ENCODE measurements at places on chromosomes 7 and 10.
A peak's percentile ranks its signal among the peaks of the same experiment; 100 is the strongest.

GRCh38 chr10:36188461-36188860, 546.4 kb upstream of the FZD8 start:
- no peak for DNase-seq

- DNase-seq, result no peak
These were observed 53.1 kb upstream of the COBL start for GRCh38 chr7:51369746-51370145.

DNA sequence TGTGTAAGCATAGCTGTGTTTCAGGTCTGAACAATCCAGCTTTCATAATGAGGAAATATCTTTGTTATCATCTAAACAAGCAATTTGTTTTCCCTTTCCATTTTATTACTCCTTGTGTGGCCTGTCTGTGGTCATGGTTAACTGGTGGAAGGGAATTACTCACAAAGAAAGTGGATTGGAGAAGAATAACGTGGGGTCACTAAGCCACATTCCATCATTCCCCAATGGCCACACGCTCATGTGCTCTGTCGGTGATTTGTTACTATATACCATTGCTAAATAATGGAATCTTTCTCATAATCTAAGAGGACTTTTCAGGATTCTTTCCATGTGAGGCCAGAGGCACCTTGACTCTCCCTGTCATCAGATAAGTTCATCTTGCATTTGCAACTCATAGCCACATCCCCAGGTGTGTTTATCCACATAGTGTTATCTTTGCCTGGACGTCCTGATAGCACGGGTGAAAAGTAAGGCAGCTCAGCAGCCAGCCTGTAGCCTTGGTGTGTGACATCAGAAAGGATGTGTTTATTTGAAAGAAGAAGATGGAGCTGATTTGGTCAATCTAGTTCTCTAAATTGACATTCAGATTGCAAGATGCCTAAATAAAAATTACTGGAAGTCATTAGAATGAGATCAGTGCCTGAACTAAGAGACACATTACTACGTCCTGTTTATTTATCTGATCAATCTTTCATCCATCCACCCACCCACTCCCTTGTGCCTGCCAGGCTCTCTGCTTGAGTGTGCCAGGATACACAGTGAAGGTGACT, 128.9 kb downstream of the CELF2 start:
- no peak for DNase-seq

- no peak for DNase-seq
These were observed 57.0 kb upstream of the ARL4A start for GRCh38 chr7:12630513-12630819.

DNA sequence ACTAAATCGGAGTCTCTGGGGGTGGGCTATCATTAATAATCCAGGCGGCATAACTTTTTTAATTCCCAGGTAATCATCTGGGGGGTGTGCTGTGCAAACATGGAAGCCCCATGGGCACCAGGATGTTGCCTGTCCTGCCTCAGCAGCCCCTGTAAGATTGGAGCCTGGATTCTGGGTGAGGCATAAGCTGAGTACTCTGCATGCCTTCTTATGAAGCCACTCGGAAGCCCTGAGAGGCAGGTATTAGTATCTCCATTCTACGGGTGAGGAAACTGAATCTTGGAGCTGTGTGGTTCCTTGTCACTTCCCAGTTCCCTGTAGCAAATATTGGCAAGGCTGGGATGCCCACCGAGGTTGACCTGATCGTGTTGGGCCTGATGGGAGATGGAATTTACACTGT, 7.4 kb upstream of the OPN4 start:
- DNase-seq, result no peak

GRCh38 chr10:18650404-18650997, 886 bp downstream of the NSUN6 start:
- DNase-seq, result no peak

DNA sequence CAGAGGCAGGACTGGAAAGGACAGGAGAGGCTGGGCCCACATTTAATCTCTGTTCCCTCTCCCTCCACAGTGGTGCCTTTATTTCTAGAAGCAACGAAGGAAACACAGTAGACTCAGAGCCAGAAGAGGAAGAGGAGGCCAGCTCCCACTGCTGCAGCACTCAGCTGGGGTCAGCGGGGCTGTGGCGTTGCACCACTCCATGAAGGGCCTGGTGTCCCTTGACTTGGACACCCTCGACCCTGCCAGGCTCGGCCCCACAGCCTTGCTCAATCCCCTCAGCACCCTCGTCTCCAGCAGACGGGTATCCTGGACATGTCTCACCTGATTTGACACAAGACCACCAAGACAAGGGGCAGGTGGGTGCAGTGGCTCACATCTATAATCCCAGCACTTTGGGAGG, 38.8 kb downstream of the PRKAG2 start:
- DNase-seq, result no peak

DNA sequence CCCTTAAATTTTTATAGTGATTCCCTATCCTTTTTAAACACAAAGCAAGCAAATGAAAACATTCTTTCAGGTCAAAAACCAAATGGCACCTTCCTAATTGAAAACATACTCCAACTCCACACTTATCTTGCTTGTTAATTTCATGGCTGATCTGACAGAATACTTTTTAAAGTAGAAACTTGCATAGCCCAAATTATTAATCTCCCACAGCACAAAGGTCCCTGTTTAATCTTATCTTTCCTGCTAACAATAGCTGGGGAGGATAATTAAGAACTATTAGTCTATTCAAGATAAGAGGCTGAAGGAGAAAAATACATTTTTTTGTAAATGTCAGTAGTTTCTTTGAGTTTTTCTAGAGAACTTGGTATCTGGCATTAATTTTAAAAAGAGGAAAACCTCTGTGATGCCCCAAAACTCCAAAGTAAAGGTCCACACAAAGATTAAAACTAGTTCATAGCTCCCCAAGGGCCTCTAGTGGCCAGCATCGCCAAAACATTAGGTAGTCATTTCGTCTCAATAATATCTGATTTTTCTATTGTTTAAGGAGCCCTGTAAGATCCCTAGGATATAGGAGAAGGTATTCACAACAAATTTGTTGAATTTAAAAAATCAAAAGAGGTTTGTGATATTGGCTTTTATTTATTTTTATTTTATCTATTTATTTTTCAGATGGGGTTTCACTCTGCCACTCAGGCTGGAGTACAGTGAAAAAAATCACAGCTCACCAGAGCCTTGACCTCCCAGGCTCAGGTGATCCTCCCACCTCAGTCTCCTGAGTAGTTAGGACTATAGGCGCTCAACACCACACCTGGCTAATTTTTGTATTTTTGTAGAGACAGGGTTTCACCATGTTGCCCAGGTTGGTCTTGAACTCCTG, 14.7 kb downstream of the CDNF start:
- DNase-seq, result peak; percentile 20

DNA sequence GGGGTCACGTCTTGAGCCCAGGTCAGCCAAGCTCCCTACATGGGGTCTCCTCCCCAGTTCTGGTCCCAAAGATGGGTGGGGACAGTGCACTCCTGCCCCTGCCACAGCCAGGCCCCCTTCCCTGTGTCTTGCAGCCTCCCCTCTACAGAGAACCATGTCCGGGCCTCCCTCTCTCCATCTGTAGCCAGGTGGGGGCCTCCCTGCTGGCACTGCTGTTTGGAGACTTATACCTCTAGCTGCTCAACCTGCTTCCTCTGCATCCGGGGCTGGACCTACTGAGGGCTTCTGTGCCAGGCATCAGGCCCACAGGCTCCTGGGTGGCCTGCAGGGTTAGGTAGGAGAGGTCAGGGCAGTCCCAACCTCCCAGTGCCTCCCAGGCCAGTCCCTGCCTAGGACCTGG, 7.9 kb downstream of the SH2B2 start:
- no peak for DNase-seq

DNA sequence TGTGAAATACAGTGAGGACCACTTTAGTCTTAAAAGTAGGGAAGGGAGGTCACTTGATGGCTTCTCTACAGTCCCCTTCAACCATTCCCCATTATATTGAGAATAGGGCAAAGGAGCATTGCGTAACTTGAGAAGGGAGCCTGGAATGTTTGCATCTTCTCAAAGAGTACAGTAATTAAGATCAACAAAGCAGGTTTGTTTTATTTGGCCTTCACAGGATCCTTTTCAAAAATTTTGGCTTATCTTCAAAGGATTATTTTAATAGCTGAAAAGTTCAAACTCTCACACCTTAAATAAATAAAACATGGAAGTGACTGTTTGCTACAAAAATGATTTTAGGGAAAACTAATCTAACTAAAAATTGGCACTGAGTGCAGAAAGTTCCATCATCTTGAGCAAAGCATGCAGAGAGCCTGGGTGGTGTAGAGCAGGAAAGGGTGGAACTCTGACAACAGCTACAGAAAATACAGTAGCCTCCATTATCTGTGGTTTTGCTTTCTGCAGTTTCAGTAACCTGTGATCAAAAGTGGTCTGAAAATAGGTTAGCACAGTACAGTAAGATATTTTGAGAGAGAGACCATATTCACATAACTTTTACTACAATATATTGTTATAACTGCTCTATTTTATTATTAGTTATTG, 214.0 kb downstream of the MDFIC start:
- no peak for DNase-seq

GRCh38 chr10:95168694-95169093, 25.3 kb upstream of the ACSM6 start:
- no peak for DNase-seq
